ENCODE measurements at places on chromosomes 2 and 18.
A peak's percentile ranks its signal among the peaks of the same experiment; 100 is the strongest.

DNA sequence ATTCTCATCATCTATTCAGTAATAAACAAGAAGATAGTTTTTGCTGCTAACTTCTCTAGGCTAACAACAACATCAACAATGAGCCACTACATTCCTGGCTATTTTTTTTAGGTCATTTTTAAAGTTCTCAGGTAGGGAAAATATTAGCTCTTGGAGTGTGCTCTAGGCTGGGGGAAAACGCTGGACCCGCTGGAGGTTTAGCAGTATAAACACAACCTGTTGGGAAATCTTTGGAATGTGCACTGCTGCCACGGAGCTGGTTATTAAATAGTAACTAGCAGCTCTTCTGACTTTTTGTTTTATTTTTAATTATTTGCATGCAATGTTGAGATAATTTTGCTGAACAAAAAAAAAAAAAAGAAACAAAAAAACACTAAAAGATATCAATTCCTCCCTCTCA is 892.1 kb upstream of the ACVR2A start:
- DNase-seq, result no peak

- peak; percentile 92 for DNase-seq
Measured at GRCh38 chr2:169808221-169808620, 9.6 kb downstream of the SSB start.

- no peak for DNase-seq
Measured at GRCh38 chr2:10073706-10074105, 6.5 kb downstream of the CYS1 start.

DNA sequence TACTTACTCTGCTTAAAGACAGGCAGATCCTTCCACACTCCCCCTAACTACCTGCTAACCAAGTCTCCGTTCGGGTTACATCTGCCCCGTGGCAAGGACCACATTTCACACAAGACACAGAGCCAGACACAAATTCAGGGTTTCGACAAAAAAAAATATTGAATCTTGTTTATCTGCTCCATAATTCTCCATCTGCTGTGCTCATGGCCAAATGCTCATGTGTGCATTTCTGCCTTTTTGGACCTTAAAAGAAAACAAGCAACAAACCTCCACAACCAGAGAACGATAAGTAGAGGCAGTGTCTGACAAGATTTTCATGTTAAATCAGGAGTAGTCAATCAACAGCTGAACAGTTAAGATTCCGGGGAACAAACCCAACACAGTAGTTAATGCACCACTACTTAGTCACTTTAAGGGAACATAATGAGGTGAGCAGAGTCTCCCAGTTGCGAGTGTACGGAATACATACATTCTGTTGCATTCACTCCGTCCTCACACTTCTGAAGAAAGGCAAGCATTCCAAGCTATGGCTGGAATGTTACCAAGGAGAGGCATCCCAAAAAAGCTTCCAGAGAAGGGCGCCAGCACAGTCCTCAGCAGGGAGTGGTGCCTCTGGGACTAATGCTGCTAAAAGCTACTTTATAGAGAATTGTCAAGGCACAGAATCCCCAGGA is 121.0 kb downstream of the ANKRD44 start:
- peak; percentile 15 for DNase-seq

DNA sequence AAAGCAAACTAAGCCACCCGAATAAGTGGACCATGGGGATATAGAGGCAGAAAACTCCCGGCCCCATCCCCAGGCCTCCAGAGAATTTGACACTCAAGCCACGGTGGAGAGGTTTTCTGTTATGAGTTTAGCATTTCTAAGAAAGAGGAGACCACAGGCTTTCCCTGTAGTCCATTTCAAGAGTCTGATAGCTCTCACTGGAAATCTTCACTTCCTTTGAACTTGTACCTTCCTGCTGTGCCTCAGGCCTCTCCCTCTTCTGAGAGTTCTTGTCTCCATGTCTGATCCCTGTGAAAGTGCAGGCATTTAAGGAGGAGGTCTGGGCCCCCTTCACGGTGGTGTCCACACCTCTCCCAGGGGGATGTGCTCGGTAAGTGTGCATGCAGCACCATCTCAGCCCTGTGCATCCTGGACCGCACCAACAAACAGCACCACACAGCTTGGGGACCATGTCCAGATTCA is 113.7 kb downstream of the BCL2 start:
- DNase-seq, result no peak

- DNase-seq, result peak; percentile 14
Measured at GRCh38 chr2:128026448-128027277, 1.2 kb downstream of the SAP130 start.

DNA sequence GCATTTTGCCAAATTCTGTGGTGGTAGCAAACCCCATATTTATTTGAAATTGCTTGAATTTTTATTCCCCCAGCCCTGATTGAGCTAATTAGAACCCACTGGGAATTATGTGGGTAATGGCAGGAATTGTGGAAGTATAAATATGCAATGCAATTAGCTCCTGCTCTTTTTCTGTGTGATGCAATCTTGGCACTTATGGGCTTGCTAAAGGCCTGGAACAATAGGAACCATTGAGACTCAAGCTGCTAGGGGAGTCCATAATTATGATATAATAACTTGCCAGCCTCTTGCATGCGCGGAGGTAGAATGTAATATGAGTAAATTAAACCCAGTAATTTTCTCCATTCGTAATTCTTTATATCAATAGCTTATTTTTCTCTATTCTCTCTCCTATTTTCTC is 267.6 kb upstream of the THSD7B start:
- no peak for DNase-seq

GRCh38 chr18:58624011-58624410 is 4.9 kb downstream of the ALPK2 start:
- peak; percentile 54 for DNase-seq

DNA sequence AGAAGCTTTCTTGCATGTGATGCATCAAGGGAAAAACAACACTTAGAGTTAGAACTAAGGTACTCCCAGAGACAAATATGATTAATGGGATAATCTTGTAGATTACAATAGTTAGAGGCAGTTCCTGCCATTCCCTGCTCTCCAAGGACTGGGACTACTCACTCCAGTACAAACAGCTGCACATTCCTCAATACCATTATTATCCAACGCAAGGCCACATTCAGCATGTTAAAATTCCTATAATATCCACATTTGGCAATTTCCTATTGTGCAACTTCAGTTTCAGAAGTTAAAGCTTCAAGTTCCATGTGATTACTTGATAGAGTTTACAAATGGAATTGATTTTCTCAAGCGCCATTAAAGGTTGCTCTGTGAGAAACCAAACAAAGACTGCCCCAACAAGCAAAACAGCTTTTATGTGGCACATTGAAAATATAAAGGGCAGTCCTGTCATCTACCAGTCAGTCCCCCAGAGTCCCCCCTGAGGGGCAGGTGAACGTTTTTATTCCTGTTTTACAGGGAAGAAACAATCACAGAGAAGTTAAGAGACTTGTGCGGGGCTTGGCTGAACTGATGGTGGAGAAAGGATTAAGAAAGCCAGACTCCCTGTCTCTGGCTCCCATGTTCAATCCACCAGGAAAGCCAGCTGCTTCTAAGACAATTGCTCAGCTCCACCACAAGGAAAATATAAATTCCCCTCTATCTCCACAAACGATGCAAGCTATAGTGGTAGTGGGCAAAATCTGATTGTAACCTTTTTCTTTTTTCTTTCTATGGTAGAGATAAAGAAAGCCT is 72.6 kb downstream of the TXNL1 start:
- peak; percentile 94 for DNase-seq

GRCh38 chr2:231696004-231696367 is 12.3 kb upstream of the PTMA start:
- DNase-seq, result peak; percentile 90

GRCh38 chr18:33470216-33470615 is 29.7 kb upstream of the CCDC178 start:
- DNase-seq, result no peak

- DNase-seq, result peak; percentile 74
Measured at GRCh38 chr2:68357605-68358337, 7.3 kb upstream of the PLEK start.

GRCh38 chr2:191597186-191597751 is 80.7 kb upstream of the NABP1 start:
- DNase-seq, result no peak

- DNase-seq, result peak; percentile 6
Measured at GRCh38 chr2:118269408-118270051, 181.3 kb downstream of the INSIG2 start.

GRCh38 chr2:220648628-220649027 is 923.5 kb downstream of the EPHA4 start:
- no peak for DNase-seq

DNA sequence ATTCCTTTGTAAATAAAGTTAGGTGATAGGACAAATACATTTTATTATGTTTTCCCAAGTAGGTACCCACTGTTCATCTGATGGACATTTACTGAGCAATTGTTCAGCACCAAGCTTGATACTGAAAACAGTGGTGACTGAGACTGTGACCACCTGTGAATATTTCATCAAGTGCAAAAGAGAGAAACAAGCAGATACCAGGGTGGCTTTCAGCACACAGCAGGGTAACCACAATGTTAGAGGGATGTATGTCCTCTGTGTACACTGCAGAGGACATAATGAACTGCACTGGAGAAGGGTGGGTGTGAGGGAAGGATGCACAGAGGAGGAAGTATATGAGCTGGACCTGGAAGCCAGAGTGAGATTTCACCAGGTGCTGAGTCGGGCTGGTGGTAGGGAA is 411.8 kb downstream of the RAD51AP2 start:
- DNase-seq, result no peak

- no peak for DNase-seq
Measured at GRCh38 chr2:144004742-144005141, 515.2 kb downstream of the ZEB2 start.

GRCh38 chr2:135650721-135651120 is 90.9 kb upstream of the UBXN4 start:
- DNase-seq, result peak; percentile 54

DNA sequence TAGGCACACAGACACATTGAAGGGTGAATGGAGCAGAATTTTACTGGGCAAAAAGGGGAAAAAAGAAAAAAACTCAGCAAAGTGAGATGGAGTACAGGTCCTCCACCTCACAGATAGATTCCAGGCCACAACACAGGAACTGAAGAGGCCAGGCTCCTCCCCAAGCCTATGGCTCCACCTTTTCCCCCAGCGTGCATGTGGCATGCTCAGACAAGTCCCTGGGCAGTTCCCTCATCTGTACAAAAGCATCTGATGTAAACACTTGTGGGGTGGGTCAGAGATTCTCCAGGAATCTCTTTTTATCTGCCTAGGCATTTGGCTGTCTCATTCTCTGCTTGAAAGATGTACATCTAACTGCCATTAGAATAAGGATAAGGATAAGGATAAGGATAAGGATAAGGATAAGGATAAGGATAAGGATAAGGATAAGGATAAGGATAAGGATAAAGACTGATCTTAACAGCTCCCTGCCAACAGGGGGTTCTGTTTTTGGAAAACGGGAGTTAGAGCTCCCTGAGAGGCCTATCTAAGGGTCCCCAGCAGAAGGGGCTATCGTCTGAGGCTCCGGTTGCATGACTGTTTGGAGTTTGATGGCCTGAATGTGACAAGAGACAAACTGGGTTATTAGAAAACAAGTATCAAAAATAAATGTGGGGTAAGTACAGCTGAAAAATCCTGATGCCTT is 17.2 kb upstream of the ASXL3 start:
- no peak for DNase-seq

- no peak for DNase-seq
Measured at GRCh38 chr2:67613227-67613626, 216.1 kb downstream of the ETAA1 start.

- DNase-seq, result no peak
Measured at GRCh38 chr2:229768235-229768634, 53.9 kb upstream of the DNER start.

DNA sequence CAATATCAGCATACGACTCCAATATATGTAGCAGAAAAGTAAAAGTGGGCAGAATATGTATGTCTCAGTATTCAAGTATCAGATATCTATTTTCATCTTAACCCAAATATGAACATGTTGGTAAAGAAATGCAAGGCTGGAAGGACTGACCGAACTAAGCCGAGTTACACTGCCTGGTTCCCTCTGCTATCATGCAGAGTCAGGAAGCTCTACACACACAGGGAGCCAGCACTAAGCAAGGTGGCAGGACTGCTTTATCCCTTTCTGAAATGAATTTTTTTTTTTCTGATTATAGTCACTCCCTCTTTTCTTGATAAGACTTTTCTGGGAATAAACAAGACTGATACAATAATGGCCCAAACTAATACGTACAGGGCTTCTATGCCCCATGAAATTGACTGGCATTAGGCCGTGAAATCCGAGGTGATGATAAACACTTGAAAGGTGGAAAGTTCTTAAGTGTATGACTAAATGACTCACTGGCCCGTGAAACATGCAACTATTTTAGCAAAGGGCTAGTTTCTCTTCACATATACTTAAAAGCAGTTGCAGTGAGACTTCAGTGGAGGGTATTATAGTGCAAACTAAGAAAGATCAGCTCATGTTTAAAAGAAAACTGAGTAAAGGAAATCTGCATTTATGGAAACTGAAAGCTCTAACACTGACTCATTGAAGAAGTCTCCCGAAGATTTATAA is 14.9 kb downstream of the DPP4 start:
- DNase-seq, result peak; percentile 6

DNA sequence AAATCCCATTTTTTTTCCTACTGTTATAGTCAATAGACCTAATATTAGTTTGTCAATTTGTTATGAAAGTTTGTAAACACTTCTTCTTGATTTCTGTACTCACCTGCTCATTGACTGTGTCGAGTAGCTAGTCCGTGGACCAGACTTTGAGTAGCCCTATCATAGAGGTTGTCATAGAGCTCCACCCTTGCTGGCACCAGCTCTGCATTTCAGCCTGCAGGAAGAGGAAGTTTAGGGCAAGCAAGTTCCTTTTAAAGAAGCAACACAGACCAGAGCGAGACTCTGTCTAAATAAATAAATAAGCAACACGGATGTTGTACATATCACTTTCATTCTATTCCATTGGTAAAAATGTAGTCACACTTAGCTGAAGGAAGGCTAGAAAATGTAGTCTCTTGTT is 74.0 kb downstream of the MCFD2 start:
- no peak for DNase-seq

DNA sequence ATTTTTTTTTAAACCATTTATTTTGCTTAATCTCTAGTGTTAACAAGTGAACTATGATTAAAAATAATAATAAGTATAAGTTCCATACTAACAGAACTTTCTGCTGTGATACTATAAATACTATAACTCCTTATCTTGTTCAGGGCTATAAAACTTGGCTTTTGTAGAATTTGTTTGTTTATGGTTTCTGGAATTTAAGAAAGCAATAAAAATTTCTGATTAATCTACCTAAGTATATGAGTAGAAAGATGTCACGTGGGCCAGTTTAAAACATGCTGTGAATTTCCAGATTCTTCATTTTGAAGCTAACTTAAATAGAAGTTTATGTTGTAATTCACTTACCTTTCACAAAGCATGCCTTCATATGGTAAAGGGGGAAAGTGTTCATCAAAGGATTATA is 1236.3 kb upstream of the ACVR2A start:
- no peak for DNase-seq

DNA sequence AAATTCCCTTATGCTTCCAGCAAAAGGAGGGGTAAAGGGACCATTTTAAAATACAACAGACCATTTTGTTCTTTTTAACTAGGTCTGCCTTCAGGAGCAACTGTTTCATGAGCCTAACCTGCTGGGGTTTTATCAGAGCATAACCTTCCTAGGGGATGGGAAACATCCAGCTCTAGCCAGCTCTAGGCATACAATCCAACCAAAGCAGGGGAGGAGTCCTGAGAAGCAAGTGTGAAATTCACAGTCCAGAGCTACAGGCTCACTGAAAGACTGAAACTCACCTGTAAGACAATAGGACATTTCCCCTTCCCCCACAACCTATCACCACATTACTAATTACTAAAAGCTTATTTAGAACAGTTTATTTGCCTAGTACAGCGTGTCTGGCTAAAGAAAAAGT is 1296.6 kb upstream of the DDX18 start:
- no peak for DNase-seq

- DNase-seq, result peak; percentile 53
Measured at GRCh38 chr2:224523626-224524577, 61.3 kb downstream of the CUL3 start.

- no peak for DNase-seq
Measured at GRCh38 chr2:216932863-216933548, 73.1 kb upstream of the TNP1 start.

Data from EH (cell line).